ENCODE measurements at places on chromosomes 1 and 21. TPM values are rescaled to one million over a fixed set of nuclear protein-coding genes. Genes with fewer than 3 reads are reported as not detected.

SLC44A5 gene
- 0.22 TPM for total RNA-seq

DNA sequence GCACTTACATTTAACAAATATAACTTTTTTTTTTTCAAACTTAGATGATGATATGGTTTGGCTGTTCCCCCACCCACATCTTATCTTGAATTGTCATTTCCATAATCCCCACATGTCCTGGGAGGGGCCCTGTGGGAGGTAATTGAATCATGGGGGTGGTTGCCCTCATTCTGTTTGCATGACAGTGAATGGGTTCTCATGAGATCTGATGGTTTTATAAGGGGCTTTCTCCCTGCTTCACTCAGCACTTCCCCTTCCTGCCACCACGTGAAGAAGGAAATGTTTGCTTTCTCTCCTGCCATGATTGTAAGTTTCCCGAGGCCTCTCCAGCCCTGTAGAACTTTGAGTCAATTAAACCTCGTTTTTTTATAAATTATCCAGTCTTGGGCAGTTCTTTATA, 432.6 kb downstream of the AMY1C start:
- DNase-seq = no peak

DNA sequence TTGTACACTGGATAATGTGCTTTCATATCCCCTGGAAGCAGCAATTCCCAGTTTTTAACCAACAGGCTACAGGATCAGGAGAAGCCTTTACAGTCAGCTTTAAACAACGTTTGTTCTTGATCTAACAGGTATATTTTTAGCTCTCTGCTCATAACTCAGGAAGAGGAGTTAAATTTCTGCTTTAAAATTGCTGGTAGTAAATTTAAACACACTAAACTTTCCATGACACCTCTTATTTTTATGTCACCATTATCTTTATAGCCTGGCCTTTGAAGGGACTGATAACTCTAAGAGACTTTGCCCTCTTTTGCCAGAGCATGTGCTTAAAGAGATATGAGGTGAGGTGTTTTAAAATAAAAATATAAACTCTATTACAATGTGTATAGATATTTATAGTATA, 119.6 kb upstream of the BRINP3 start:
- no peak for DNase-seq

DNA sequence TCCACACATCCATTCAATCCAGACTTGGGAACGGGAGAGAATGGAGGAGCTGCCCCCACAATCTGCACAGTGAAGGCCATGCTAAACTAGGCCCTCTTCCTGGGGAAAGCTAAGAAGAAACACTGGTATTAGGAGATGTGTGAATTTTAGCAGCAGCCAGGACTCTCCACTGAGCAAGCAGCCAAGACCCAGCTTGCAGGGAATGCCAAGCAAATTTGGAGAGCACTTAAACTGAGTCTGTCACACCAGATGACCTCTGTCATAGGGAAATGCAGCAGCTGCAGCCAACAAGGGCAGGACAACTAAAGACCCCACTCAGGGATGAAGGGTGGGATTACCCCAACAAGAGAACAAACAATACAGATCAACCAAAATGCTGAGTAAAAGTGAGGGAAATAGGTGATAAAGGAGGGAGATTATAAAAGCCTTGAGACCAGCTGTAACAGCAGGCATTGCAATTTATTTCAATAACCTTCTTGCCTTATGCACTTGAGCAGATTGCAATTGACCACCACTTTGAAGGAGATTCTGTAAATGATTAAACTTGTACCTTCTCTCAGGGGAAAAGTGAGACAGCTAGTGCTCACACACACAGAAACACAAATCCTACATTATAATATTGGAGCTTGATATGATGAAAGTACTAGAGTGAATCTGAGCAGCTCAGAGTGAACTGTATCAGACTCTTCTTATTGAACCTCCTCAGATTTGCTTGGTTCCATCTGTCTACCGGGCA, 2.5 kb upstream of the CLCA1 start:
- no peak for DNase-seq

- peak; percentile 90 for DNase-seq
Measured at GRCh38 chr1:6602669-6603237, at the start of gene KLHL21. Gene KLHL21, minus strand, starts transcription at chr1:6602869. Its CDS starts 52 bp downstream, at chr1:6602817.

CFHR2 gene
- not detected for total RNA-seq

BMP8A gene
- total RNA-seq = 0.22 TPM

DNA sequence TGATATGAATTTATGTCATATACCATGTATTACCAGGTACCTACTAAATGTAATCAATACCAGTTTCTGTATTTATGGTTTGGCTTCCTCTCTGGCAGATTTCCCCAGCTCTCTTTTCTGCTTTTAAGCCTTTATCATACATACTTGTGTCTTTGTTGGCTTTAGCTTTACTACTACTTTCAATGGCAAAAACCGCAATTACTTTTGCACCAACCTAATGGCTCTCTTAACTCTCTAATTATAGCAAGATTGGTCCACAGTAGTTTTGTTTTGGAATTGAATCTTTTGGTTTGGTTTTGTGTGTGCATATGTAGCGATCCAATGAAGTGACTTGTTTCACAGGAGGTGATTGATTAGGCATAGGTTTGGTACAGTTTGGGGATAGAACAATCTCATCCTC, 93.6 kb downstream of the ATG4C start:
- no peak for DNase-seq

KDF1 gene
- 0.27 TPM for total RNA-seq

GRCh38 chr1:226691247-226691646, 47.8 kb downstream of the ITPKB start:
- peak; percentile 89 for DNase-seq

SLC35F3 gene
- 3.1 TPM for total RNA-seq

CFAP45 gene
- total RNA-seq = 1.4 TPM

DNA sequence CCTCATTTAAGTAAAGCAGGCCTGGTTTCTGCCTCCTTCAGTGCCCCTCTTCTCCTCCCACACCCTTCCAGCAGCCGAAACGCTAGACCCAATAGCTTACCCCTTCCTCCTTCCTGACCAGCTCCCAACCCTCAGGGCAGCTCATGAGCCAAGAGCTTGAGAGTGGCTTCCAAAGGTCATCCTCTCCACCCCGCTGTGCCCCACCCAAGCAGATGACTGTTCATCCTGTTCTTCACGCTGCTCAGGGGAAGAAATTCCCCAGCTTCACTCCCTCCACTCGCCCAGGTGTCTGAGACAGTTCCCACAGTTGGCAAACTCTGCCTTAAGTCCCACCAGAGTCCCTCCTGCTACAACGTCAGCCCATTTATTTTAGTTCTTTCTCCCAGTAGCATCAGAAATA, 23.4 kb downstream of the ARHGEF19 start:
- DNase-seq = no peak

GRCh38 chr1:109197158-109198042, 16.3 kb upstream of the SARS1 start:
- DNase-seq = peak; percentile 48

DNA sequence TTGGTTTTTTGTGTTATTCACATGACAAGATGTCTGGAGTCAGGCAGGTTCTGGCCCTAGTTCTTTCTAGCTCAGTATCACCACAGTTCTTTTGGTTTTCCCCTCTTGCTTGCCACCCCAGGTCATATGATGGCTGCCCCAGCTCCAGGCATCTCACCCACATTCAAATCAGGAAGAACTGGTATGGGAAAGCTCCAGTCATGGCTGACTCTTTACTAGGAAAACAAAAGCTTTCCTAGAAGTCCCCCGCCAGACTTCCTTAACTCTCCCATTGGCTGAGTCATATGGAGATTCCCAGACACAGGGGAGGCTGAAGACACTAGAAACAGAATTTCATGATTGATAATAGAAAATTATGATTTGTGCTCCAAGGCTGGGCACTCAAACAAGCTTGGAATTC, 22.1 kb upstream of the EYA3 start:
- DNase-seq = no peak

GRCh38 chr1:182568647-182569284, 20.3 kb downstream of the RNASEL start:
- DNase-seq = no peak

Measured in activated CD8-positive, alpha-beta T cell treated with anti-CD3 and anti-CD28 coated beads for 36 hours (primary cell).